HCT116 (cell line): ENCODE measurements at places on chromosomes 4 and X.
A peak's percentile ranks its signal among the peaks of the same experiment; 100 is the strongest.

DNA sequence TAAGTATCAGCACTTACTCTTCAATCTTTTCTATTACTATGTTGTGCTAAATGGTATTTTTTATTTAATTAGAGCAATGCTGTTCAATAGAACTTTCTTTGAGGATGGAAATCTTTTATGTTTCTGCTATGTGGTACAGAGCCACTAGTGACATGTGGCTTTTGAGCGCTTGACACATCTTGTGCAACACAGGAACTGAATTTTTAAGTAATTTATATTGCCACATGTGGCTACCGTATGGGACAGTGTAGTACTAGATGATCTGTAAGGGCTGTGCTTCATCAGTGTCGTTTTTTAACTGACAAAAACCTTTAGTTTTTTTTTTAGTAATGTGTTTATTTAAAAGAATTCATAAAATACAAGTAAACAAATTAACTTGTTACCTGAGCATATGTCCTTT lies 22.4 kb downstream of the HPRT1 start:
- DNase-seq: no peak

DNA sequence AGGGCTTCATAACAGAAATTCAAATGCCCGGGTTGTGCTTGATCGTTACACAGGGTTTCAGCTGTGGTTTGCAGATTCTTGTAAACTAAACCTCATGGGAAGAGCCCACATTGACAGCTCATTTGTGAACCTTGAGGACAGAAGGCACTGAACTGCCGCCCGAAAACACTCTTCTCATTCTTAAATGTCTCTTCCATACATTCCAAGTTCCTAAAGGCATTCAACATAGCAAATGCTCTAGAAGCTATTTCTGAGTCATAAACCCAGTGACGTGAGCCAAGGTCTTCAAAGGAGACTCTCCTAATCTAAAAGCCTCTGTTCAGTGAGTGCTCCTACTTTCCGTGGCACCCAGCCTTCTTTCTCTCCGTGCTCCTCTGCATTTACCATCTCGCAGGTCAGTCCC lies 737.8 kb upstream of the FRG1 start:
- DNase-seq: no peak

GRCh38 chrX:103369479-103369878 lies 6.9 kb upstream of the BEX3 start:
- DNase-seq: no peak

GRCh38 chr4:151436093-151436518 lies 27.1 kb downstream of the FHIP1A start:
- no peak for DNase-seq

GRCh38 chr4:185003596-185004351 lies 14.5 kb upstream of the HELT start:
- DNase-seq: no peak

- DNase-seq: no peak
These were observed 31.0 kb downstream of the PAGE1 start for GRCh38 chrX:49664824-49665223.

DNA sequence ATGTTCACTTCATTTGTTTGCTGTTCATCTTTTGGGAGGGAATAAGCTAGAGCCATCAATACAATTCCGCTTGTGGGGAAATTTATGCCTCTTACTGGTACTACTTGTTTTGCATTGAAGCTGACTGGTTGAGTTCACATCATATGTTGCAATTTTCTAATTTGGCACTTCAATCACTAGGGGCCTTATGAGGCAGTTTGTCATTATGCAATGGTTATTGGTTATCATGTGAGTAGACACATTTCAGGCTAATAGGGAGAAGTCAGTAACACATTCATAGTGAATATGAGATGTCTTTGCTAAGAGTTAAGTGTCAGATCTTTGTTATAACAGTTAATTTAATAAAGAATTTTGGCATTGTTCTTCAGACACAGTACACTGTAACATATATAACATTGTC lies 5.0 kb downstream of the RPL36A start:
- DNase-seq: no peak

DNA sequence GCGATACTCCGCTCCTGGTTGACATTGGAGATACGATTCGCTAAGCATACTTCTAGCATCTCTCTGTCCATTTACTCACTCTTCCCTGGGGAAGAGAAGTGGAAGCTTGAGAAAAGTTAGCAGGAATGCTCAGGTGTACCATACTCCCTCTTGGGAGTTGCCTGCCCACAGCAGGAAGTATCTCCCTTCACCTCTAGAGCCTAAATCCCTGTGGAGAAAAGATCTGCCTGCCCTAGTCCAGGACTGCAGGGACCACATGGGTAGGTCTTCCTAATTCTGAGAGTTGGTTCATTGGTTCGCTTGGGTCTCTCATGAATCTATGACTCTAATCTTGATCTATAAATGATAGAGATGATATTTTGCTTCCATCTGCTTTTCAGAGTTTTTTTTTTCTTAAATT lies 26.3 kb upstream of the MAPK10 start:
- no peak for DNase-seq

- no peak for DNase-seq
These were observed 150.6 kb upstream of the MED14 start for GRCh38 chrX:40885989-40886388.

DNA sequence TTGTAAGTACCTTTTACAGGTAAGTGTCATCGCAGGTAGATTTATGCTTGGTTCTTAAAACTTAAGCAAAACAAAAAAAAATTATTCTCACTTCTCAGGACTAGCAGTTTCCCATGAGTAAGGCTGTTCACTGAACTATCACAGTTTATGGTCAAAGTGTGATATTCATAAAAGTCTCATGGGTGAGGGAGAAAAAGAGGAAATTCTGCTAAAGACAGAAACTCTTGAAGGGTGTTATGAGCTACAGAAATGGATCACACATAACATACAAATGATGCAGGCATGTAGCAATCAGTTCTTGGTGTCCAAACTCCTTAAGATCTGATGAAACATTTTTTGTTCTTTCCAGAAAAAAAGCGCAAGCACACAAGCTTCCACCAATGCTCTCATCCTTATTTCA lies 8.5 kb downstream of the RAB9A start:
- no peak for DNase-seq

GRCh38 chr4:122007016-122007415 lies 55.2 kb upstream of the TRPC3 start:
- no peak for DNase-seq

GRCh38 chrX:107715331-107716117 lies 60.1 kb downstream of the TSC22D3 start:
- DNase-seq: no peak

- DNase-seq: no peak
These were observed 57.8 kb upstream of the ADGRA3 start for GRCh38 chr4:22573641-22574040.

DNA sequence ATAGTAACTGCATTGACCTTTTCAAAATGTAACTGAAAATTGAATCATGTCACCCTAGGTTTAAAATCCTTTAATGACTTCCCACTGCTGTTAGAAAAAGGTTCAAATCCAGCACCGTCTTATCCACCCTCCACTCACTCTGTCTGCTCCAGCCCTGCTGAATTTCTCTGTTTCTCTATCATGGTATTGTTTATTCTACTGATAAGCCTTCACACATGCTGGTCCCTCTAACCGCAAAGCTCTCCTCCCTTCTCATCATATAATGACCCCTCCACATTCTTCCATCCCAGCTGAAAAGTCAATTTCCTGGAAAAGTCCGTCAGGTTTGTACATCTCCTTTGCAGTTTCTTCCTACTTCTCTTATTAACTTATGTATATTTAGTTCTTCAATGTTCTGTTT lies 389.2 kb upstream of the F9 start:
- DNase-seq: no peak

DNA sequence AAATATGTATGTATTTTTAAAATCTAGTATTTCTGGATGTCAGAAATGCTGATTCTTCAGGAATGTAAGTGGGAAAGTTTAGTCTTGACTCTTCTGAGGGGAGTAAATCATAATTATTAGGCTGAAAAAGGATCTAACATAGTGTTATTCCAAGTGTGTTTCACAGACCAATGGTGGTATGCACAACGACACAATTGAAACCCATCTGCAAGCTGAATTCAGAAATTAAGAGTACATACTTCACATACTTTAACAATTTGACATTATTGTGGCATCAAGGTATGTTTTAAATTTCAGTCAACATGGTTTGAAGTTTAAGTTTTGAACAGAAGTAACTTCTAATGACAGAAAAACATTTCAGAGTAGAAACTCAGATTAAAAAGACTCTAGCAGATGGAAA lies 236.7 kb downstream of the SLC7A11 start:
- no peak for DNase-seq

- no peak for DNase-seq
These were observed 16.8 kb upstream of the EPGN start for GRCh38 chr4:74291471-74291870.

DNA sequence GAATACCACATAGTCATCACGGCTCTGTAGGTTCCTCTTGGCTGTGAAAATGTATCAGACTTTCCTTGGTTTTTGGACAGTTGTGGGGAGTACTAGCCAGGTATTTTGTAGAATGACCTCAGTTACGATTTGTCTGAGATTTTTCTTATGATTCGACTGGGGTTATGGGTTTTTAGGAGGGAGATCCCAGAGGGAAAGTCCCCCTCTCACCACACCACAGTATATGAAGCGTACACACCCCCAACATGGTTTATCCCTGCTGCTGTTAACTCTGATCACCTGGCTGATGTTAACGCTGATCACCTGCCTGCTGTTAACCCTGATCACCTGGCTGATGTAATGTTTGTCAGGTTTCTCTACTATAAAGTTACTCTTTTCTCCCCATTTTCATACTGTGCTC lies 72.6 kb downstream of the ANAPC4 start:
- no peak for DNase-seq

GRCh38 chr4:52477191-52477780 lies 181.8 kb downstream of the USP46 start:
- DNase-seq: no peak

DNA sequence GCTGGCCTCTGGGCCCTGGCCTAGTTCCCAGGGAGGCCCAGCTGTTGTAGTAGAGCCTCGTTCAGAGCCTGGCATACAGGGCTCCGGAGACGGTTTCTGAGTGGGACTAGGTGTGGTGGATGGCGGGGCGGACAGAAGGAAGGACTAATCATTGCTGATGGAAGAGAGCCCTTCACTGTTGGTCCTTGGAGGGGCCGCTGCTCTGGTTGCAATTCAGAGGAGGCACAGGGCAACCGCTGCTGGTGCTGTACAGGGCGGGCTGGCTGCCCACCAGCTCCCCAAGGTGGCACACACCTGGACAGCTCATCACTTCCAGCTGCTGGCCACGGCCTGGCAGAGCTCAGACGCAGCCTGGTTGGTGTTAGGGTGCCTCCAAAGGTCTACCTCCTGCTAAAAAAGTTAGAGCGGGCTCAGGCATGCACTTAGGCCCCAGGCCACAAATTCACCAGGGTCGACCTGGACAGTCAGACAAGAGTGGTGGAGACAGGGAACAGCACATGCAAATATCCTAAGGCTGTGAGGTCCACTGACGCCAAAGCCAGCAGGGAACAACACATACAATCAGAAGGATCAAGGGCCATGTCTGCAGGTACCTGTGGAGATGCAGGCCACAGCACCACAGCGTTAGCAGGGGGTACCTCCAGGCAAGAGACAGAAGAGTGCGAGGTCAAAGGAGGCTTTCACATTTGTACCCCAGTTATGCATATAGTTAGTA lies 7.5 kb upstream of the RNF4 start:
- no peak for DNase-seq

DNA sequence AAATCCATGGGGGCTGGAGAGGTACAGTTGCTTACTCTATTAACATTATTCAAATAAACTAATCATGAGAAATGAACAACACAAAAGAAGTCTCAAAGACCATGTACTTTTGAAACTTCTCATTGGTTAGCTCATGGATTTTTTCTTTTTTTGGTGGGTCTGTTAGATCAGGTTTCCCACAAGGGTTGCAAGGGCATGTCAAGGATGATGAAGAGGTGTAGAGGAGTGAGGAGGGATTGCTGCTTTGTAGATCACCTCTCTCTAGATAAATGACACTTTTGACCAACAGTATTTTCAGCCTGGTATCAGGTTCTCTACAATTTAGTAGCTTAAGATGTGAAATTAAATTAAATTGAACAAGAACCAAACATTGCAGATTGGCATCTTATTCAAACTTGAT lies 417.9 kb upstream of the AGA start:
- DNase-seq: no peak

DNA sequence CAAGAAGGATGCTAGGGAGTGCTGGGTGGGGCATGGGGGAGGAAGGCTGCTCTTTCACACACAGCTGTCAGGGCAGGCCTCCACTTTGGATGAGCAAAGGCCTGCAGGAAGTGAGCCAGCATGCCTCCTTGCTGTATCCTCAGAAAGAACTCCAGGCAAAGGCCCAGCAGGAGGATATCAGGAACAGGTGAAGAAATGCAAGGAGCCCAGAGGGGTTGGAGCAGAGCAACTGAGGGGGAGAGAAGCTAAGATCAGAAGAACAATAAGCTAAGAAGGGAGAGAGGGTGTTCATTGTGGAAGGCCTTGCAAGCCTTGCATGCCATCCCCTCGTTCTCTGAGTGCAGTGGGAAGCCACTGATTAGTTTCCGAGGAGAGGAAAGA lies 115.1 kb downstream of the CAMK2D start:
- DNase-seq: peak; percentile 18

DNA sequence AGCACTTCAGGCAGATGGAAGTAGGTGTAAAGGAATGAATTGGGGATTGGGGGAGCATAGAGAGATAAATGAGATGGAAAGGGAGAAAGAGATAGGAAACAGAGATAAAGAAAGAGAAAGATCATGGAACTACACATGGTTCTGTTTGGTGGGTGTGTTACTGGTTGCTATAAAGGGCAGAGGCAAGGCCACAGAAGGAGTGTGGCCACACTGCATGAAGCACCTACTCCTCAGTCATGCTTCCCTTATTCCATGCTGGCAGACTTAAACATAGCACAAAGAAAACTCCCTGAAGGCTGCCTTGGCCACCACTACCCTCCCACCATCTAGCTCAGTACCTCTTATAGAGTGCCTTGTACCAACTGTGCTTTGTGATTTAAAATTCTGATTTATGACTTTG lies 56.9 kb downstream of the OPHN1 start:
- DNase-seq: no peak

GRCh38 chr4:47221721-47222120 lies 190.4 kb downstream of the GABRB1 start:
- DNase-seq: no peak

GRCh38 chrX:14802943-14803710 lies 69.7 kb downstream of the FANCB start:
- DNase-seq: no peak

GRCh38 chr4:138910914-138911336 lies 104.7 kb upstream of the NOCT start:
- DNase-seq: no peak
